Hepatocyte (in vitro differentiated cells): ENCODE measurements at places on chromosomes 16 and 17.
A peak's percentile ranks its signal among the peaks of the same experiment; 100 is the strongest.

- DNase-seq: no peak
- H3K27ac ChIP-seq: no peak overlapping the region
- no peaks in the 10 kb centered on the region for H3K27me3 ChIP-seq
- H3K36me3 ChIP-seq: peaks cover 3% of the 10 kb centered on the region
These were observed 35.7 kb downstream of the IST1 start for GRCh38 chr16:71931001-71931400.

DNA sequence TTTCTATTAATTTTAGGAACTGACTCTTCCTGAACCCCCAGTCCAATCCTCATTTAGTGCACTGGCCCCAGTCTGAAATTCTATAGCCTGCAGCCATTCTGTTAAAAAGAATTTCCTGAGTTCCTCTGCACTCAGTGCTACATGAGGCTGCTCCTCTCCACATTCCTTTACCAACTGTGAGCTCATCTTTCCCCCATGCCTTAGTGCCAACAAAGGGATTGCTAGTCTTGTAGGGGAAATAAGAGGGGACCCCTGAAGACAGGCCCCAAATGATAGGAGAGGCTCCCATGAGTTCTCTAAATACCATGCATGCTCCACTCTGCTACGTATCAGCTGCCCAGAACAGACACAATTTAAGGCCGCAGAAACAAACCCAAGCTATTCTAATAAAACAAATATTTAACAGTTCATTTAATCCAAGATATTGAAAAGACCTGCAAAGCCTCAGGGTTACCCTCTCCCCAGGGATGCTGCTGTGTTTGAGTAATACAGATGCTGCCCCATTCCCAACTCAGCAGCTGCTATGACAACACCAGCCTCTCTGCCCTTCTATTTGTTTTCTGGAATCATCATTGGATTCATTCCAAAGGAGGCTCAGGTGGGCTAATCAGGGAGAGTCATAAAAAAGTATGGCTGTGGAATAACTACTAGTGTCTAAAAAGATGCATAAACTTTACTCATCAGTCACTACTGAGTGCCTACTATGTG, 228.5 kb downstream of the TOX3 start:
- no peak for DNase-seq
- no peak overlapping the region for H3K4me3 ChIP-seq
- no peaks in the 10 kb centered on the region for H3K27me3 ChIP-seq
- H3K36me3 ChIP-seq: no peaks in the 10 kb centered on the region
- no peaks in the 10 kb centered on the region for H3K4me1 ChIP-seq
- H3K27ac ChIP-seq: no peak overlapping the region

DNA sequence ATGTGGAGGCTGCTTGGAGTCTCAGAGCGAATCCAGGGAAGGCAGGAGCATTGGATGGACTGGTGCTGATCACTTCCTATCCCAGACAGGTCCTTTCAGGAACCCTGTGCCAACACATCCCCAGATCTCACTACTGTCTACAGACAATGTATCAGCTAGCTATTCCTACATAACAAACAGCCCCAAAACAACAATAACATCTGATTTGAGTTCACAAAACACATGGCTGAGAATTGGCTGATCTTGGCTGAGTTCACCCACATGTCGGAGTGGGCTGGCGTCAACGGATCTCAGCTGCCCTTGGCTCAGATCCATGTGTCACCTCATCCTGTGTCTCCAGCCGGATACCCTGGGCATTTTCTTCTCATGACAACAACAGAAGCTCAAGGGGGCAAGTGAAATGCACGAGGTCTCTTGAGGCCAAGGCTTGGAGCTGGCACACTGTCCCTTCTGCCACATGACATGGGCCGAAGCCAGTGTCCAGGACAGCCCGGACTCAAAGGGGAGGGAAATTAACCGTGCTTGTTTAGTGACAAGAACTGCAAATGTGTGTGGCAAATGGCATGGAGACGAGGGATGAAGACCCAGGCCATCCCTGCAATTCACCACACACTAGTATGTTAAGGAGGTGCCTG, 18.7 kb downstream of the SNX20 start:
- H3K27me3 ChIP-seq: no peaks in the 10 kb centered on the region
- H3K36me3 ChIP-seq: no peaks in the 10 kb centered on the region
- H3K27ac ChIP-seq: no peak overlapping the region
- H3K4me1 ChIP-seq: no peaks in the 10 kb centered on the region

- H3K4me3 ChIP-seq: peak overlapping the region; percentile 50
- DNase-seq: no peak
- H3K27me3 ChIP-seq: no peaks in the 10 kb centered on the region
- peak overlapping the region; percentile 79 for H3K27ac ChIP-seq
- H3K36me3 ChIP-seq: no peaks in the 10 kb centered on the region
These were observed 741 bp downstream of the CYB5B start for GRCh38 chr16:69424935-69425784.

DNA sequence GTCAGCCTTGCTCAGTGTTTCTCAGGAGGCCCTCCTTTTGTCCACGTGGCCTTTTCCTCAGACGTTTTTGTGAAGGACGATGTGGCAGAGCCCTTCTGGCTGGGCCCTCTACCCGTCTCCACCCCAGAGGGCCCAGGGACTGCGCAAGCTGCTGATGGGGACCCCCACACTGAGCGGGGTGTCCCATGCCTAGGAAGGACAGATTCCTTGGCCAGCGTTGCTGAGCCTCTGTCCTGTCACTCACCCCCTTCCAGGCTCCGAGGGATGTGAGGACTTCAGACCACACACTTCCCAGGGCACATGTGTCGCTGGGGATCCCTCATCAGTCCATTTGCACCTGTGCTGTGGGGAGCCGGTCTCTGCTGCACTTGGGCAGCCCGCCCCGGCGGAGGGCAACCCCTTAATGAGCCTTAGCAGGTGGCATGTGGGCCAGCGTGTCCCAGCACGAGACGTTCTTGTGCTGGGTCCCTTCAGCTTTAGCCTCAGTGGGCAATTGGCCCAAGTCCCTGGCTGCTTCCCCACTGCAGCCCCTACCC, 48.3 kb downstream of the NT5M start:
- DNase-seq: peak; percentile 5
- no peak overlapping the region for H3K27ac ChIP-seq
- no peak overlapping the region for H3K4me3 ChIP-seq
- H3K27me3 ChIP-seq: no peaks in the 10 kb centered on the region

- H3K27ac ChIP-seq: peak overlapping the region; percentile 98
- H3K4me3 ChIP-seq: no peak overlapping the region
- no peaks in the 10 kb centered on the region for H3K36me3 ChIP-seq
These were observed 17.0 kb downstream of the ALOX15B start for GRCh38 chr17:8055851-8056231.

- peak overlapping the region; percentile 34 for H3K27ac ChIP-seq
- H3K36me3 ChIP-seq: no peaks in the 10 kb centered on the region
- DNase-seq: peak; percentile 32
- H3K27me3 ChIP-seq: no peaks in the 10 kb centered on the region
- no peak overlapping the region for H3K4me3 ChIP-seq
These were observed 29.2 kb downstream of the GNA13 start for GRCh38 chr17:65027305-65027704.

GRCh38 chr17:19672009-19672750, 23.6 kb downstream of the ALDH3A2 start:
- H3K27me3 ChIP-seq: no peaks in the 10 kb centered on the region
- H3K4me1 ChIP-seq: peaks cover 11% of the 10 kb centered on the region

DNA sequence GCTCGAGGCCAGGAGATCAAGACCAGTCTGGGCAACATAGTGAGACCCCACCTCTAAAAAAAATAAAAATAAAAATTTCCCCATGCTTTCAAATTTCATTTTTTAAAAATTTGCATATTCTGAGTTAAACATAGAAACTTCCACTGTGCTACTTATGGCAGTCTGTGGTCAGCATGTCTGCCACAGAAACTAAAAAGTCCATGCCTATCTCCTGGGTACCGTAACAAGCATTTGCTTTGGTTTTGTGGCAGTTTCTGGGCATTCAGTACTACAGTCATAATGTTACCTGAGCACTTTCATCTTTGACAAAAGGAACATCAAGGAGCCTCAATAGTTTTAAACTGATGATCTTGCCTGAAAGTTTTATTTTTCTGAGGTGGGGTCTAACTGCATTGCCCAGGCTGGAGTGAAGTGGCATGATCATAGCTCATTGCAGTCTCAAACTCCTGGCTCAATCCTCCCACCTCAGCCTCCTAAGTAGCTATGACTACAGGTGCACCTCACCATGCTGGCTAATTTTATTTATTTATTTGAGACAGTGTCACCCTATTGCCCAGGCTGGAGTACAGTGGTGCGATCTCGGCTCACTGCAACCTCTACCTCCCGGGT, 13.2 kb upstream of the ITGA2B start:
- H3K4me1 ChIP-seq: no peaks in the 10 kb centered on the region

DNA sequence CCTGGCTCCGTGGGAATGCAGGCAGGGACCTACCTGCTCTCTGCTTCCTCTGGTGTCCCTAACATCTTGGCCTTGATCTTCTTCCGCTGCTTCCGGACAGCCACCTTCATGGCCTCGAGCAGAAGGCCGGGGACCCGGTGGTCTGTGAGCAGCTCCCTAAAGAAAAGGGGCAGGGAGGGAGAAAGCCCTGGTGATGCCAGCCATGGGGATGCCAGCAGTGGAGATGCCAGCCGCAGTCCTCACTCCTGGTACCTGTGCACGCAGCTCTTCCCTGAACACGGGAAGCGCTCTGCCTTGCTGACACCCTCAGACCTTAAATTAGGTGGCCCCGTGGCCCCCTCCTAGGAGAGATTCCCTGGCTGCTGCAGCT, 1.9 kb downstream of the RILP start:
- peaks cover 30% of the 10 kb centered on the region for H3K4me1 ChIP-seq
- H3K27ac ChIP-seq: no peak overlapping the region
- DNase-seq: no peak
- no peaks in the 10 kb centered on the region for H3K36me3 ChIP-seq
- no peaks in the 10 kb centered on the region for H3K27me3 ChIP-seq

DNA sequence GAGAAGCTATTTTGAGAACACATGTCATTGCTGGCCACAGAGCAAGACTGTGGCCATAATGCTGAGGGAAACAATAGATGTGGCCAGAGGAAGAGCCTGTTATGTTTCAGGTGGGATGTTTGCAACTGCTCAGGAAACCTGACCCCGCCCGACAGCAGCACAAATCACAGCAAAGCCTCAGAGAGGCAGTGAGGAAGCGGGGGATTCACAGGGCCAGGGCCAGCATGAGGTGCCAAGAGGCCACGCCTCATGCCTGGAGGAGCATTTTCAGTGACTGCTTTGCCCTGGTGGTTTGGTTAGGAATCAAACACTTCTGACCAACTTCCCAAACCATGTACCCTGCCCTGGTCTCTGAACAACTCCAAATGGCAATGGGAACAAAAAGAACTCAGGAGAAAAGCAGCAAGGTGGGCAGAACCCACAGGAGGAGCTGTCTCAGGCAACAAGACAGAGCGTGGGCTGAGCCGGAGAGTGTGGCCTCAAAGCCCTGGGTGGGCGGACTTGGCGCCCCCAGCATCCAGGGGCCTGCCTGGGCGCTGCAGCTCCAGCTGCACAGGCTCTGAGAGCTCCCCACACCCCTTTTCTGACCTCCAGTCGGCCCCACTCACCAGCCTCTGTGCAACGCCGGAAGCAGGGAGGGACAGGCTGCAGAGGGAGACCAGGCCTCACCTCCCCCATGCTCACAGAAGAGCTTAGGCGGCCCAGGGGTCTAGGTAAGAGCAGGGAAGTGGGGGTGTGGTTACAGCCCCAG, 20.6 kb downstream of the HIC1 start:
- no peaks in the 10 kb centered on the region for H3K27me3 ChIP-seq
- H3K27ac ChIP-seq: peak overlapping the region; percentile 89
- H3K36me3 ChIP-seq: peaks cover 5% of the 10 kb centered on the region
- peaks cover 31% of the 10 kb centered on the region for H3K4me1 ChIP-seq
- H3K4me3 ChIP-seq: no peak overlapping the region
- peak; percentile 65 for DNase-seq

GRCh38 chr17:50582741-50583140, 22.2 kb downstream of the CACNA1G start:
- no peak overlapping the region for H3K27ac ChIP-seq
- no peaks in the 10 kb centered on the region for H3K27me3 ChIP-seq
- H3K36me3 ChIP-seq: no peaks in the 10 kb centered on the region
- H3K4me3 ChIP-seq: no peak overlapping the region
